ENCODE measurements at places on chromosomes 2 and 18.

DNA sequence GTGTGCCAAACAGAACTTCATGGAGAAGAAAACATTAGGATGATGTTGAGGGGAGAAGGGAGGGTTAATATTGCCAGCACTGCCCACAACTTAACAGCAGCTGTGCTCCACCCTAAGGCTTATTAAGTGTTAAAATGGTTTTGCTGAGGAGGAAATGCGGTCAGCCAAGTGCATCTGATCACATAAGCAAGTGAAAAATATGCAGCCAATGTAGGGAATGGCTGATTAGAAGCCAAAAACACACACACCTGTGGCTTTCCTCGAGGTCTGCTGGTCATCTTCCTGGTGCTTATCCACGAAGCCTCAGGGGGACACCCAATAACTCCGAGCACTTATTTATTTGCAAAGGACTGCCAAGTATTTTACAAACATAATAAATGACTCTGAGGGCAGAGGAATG, 66.3 kb upstream of the GPR45 start:
- DNase-seq, result no peak

DNA sequence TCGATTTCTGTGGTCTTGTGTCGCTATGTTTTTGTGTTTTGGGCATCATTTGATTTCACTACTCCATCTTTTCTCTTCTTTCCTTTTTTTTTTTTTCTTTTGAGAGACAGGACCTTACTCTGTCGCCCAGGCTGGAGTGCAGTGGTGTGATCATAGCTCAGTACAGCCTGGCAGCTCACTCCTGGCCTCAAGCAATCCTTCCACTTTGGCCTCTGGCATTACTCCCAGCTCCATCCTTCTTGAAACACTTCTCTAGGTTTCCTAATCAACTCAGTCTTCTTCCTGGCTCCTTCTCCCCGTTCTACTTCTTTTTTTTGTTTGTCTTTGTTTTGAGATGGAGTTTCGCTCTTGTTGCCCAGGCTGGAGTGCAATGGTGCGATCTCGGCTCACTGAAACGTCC, 26.5 kb downstream of the TCF23 start:
- DNase-seq, result no peak

DNA sequence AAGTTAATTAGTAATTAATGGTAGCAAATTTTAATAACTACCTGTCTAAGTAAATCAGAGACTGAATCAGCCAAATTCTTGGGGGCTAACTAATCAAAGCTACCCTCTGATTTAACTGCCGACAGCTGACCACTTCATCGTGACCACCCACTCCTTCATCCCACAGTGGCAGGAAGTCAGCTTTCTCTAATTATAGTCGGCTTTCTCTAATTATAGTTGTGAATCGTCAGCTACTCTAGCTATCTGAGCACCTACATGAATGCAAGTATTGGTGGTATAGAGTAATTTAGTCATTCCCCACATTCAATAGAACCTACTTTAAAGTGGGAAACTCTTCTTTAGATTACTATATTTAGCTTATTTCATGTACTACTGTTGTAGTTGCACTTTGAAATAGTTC, 185.5 kb downstream of the PTGR3 start:
- DNase-seq, result no peak

DNA sequence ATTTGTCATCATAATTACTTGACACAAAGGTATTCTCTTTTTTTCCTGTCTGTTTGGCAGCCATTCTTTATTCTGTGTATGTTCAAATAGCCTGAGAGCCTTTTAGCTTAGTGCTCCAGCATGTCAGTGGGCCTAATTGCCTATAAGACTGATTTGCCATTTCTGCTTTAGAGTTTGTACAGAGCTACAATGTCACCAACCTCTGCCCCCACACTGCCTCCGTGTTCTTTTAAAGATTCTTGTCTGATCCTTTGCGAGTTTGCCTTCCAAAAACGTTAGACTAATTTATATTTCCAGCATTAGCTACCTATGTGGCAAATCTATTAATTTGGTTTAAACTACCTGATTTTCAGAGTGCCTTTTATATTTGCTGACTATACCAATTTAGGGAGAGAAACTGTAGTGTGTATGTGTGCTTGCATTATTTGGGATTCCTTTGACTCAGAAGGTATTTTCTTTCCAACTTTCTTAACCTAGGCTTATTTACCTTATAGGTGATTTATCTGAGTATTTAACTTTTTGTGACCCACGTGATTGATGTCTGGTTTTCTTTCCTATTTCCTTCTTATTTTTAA, 70.8 kb downstream of the FAM117B start:
- DNase-seq, result no peak

DNA sequence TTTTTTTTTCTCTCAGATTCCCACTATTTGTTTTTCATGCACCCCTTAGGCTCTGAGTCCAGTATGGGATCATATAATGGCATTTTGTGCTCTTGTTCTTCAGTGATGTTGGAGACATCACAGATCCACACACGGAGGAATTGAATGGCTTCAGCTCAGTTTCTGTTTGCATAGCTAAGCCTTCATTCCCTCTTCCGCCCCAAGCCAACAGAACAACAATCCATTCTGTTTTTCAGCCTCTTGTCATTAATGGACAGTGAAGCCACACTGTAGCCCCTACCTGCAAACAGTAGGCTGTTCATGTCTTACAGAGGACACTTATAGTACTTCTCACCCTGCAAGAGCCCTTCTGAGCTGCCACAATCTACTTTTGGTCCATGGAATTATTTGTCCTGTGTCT, 64.0 kb upstream of the ZSWIM2 start:
- DNase-seq, result no peak

GRCh38 chr2:216827073-216827720, 32.7 kb downstream of the TNP1 start:
- DNase-seq, result no peak

GRCh38 chr18:31931163-31931885, 11.6 kb downstream of the TRAPPC8 start:
- DNase-seq, result no peak

DNA sequence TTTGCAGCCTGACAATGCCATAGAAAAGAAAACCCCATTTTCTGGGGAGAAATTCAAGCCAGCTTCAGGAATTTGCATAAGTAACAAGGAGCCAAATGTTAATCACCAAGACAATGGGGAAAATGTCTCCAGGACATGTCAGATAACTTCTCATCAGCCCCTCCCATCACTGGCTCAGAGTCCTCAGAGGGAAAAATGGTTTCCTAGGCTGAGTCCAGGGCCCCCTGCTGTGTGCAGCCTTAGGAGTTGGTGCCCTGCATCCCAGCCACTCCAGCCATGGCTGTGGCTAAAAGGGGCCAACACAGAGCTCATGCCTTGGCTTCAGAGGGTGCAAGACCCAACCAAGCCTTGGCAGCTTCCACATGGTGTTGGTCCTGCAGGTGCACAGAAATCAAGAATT, 63.7 kb upstream of the FANCL start:
- no peak for DNase-seq

DNA sequence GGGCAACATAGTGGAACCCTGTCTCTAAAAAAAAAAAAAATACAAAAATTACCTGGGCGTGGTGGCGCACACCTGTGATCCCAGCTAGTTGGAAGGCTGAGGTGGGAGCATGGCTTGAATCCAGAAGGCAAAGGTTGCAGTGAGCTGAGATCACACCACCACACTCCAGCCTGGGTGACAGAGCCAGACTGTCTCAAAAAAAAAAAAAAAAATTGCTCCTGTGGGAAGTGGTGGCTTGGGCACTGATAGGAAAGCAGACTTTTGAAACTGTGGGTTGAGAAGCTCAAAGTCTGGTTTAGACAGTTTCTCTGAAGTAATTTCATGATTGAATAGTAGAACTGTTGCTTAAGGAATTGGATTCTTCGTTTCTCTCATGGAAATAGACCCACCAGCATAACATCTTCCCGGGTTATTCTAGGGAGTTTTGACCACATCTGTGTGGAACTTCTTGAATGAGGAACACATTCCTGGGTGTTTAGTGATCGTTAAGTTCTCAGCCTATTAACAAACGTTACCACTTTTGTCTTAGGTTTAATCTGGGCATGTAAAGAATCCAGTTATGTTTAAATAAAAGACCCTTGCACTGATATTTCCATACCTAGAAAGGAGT, 33.5 kb downstream of the GRHL1 start:
- DNase-seq, result no peak

DNA sequence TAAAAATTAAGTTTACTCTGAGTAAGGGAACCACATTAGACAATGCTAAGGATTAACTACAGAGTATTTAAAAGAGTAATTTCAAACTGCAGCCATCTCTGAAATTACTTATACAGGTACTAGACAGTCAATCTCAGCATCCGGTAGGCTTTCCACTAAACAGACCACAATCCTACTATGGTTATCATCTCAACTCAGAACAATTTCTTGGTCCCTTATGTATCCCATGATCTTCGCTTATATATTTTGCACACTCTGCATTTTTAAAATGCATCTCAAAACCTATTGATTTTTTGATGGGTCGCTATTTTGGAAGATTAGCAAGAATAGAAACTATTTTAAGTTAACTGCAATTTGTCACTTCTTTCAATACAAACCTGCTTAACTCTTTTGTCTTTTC, 1.4 kb downstream of the PPP4R1 start:
- DNase-seq, result no peak

GRCh38 chr2:119289642-119290041, 66.0 kb downstream of the STEAP3 start:
- no peak for DNase-seq

GRCh38 chr18:11671156-11671555, 17.9 kb upstream of the GNAL start:
- no peak for DNase-seq

DNA sequence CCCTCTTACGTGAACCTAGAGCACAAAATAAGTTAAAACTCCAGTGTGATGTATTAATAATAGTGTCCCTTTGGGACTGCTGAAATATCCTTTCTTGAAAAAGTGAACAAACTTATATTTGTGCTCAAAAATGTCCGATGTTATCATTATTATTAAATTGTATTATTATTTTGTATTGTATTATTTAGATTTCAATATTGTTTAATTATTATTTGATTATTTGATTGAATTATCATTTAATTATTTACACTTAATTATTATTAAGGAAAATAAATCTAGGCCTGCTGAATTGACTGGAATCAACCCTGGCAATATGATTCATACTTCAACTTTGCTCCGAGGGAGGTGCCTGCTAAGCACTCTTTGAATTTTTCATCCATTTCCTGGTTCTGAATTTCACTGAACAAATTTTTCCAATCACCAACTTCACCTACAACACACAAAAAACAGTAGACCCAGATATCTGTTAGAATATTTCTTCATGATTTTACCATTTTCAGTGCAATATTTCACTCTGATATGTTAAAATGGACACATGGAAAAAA, 10.9 kb upstream of the EIF2AK2 start:
- DNase-seq, result no peak

DNA sequence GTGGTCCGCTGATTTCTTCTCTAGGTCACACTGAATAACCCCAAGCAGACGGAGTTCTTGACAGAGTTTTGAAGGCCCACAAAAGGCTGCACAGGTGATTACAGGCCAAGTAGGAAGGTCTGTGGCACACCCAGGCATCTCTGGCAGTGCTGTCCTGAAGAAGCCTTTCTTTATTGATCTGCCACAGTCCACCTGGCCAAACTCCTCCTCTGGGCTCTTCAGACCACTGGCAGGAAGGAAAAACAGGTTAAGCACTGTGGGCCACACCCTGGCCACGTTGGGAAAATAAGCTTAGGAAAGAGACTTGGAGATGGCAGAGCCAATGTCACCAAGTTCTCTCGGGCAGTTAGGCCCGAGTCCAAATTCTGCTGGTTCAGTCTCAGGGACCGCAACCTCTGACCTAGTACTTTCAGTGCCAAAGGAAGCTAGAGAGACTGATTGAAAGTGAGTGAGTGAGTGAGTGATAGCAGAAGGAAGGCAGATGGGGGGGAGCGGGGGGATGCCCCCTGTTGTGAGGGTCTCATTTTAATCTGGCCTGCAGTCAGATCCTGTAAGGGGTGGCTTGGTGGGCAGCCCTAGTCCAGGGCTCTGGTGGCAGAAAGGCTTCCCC, 102.9 kb downstream of the TGFA start:
- no peak for DNase-seq

DNA sequence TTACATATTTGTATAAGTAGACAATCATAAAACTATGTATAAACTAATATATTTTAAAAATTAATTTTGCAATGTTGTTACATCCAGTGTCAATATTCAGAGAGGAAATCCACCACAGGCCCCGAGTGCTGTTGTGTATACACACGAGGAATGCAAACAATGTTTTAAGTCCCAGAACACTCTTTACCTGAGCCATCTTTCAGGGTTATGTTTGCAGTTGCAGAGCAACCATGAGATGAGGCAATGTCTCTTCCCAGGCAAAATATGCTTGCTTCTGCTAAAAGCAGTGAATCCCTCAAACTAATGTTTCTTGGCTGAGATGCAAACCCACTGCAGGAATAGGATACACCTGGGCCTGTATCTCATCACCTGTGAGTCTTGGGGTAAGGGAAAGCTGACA, 91.3 kb downstream of the ASXL2 start:
- DNase-seq, result no peak

- DNase-seq, result no peak
Measured at GRCh38 chr2:98374958-98375570, 28.8 kb downstream of the CNGA3 start.

Data from NCI-H1092 (cell line).